Uterus (tissue), 4 donors: ENCODE measurements at places on chromosomes 11 and 22. TPM values are rescaled to one million over a fixed set of nuclear protein-coding genes. Genes with fewer than 3 reads are reported as not detected.

CCDC87 gene
- not detected for total RNA-seq

SCGB1A1 gene
- not detected for total RNA-seq

PRR33 gene
- total RNA-seq: not detected

DNA sequence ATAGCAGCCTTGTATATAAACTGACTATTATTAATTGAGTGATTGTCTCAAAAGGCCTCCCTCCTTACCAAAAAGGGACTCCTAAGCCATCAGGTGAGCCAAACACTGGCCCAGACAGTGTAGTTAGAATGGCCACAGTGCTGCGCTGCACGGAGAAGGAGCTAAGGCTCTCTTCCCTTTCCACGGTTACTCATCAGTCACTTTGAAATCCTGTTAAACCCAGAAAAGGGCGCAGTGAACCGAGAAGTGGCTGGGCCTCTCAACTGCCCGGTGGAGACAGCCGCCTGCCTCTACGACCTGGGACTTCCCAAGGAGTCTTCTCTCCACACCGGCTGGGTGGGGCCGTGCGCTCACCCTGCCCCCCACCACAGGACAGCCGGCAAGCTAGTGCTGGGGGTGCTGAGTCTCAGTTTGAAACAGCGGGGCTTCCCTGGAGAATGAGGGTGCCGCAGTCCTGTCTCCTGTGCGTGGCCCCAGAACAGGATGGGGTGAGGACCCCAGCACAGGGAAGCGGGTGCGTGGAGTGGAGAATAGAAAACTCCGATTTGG is 1.3 kb downstream of the MYH9 start:
- no peak for DNase-seq

KBTBD3 gene
- 15.0 TPM for total RNA-seq

DNA sequence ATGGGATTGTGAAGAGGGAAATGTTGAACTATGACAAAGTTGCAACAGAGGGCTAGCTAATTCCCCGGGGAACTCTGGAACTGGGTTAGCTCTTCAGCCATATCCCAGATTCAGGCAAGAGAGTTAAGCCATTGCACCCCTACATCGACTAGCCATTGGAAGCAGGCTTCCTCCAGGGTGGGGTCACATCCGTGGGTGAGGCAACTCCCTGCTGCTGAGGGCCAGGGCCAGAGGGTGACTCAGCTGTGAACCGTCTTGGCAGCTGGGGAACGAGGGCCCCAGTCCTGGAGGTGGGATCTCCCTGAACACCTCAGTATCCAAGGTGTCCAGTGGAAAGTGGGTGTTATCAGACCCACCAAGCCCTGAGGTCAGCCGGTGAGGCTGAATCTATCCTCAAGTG is 41.1 kb downstream of the RPS6KA4 start:
- DNase-seq: no peak

GRCh38 chr11:200224-201003 is 6.8 kb downstream of the BET1L start:
- no peak for DNase-seq

- no peak for DNase-seq
Measured at GRCh38 chr11:35112056-35112845, 26.7 kb upstream of the CD44 start.

DNA sequence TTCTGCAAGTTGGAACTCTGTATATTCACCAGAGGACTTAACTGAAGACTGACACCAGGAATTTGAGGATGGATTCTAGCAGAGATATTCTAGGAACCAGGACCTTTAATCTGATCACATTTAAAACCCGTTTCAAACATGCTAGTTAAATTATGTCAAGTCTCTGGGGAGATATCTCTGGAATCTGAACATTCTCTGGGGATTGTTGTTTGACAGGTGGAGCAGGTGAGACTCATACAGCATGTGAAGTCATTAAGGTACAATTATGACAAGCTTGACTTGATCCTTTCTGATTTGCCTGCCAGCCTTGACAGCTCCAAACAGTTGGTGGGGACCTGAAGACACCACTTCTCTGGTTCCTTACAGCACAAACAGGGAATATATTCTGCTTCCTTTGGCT is 100.3 kb downstream of the FAT3 start:
- no peak for DNase-seq

C22orf39 gene
- total RNA-seq: 112 TPM

FOLR3 gene
- total RNA-seq: not detected

- peak; percentile 47 for DNase-seq
Measured at GRCh38 chr11:44760917-44761550, 34.3 kb downstream of the TSPAN18 start.

- DNase-seq: no peak
Measured at GRCh38 chr11:794013-794765, 3.9 kb downstream of the SLC25A22 start.

- peak; percentile 34 for DNase-seq
Measured at GRCh38 chr11:66126808-66127555, 56.9 kb downstream of the PACS1 start.

- no peak for DNase-seq
Measured at GRCh38 chr11:62307950-62308349, 9.1 kb upstream of the SCGB1D4 start.

F2 gene
- total RNA-seq: 0.27 TPM

TIGD3 gene
- not detected for total RNA-seq

- DNase-seq: no peak
Measured at GRCh38 chr22:36658900-36659299, 44.7 kb downstream of the CACNG2 start.

- no peak for DNase-seq
Measured at GRCh38 chr11:70733327-70734325, 335.3 kb downstream of the CTTN start.

MRGPRE gene
- total RNA-seq: not detected

DNA sequence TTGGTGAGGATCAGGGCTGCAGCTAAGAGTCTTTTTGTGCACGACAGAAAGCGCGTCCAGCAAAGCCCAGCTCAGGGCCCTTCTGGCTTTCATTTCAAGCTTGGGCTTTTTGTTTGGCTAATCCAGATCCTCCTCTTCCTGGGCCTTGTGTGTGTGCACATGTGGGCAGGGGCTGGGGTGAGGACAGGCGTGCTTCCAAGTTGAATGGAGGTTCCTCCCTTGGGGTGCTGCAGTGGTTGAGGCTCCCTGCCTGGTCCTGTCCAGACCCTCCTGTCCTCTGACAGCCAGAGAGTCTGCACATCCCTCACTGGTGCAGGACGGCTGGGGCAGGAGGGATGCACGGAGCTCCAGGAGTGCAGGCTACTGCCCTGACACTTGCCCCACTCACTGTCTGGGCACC is 62.0 kb upstream of the NECTIN1 start:
- no peak for DNase-seq

CYP2D6 gene
- not detected for total RNA-seq

KIAA0930 gene
- total RNA-seq: 31.8 TPM

GRCh38 chr22:43320943-43321900 is 21.9 kb downstream of the SCUBE1 start:
- DNase-seq: no peak

HMOX1 gene
- total RNA-seq: 13.8 TPM

CRYBA4 gene
- not detected for total RNA-seq

- no peak for DNase-seq
Measured at GRCh38 chr11:37504921-37505320, 906.9 kb upstream of the RAG2 start.

DNA sequence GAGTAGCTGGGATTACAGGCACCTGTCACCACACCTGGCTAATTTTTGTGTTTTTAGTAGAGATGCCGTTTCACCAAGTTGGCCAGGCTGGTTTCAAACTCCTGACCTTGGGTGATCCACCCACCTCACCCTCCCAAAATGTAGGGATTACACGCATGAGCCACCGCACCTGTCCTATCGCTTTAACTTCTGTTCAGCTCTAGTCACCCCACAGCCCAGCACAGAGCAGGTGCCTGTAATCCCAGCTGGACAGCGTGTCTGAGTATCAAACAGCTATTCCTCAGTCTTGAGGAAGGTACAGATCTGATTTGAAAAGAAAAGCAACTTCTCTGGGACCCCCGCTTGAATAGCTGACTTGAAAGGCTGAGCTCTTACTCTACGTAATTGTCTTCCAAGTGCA is 149.1 kb downstream of the CTTN start:
- no peak for DNase-seq

BARX2 gene
- not detected for total RNA-seq

GRCh38 chr22:37210041-37210803 is 2.1 kb downstream of the SSTR3 start:
- DNase-seq: no peak

- no peak for DNase-seq
Measured at GRCh38 chr22:37080838-37081237, 28.7 kb downstream of the TMPRSS6 start.

DNA sequence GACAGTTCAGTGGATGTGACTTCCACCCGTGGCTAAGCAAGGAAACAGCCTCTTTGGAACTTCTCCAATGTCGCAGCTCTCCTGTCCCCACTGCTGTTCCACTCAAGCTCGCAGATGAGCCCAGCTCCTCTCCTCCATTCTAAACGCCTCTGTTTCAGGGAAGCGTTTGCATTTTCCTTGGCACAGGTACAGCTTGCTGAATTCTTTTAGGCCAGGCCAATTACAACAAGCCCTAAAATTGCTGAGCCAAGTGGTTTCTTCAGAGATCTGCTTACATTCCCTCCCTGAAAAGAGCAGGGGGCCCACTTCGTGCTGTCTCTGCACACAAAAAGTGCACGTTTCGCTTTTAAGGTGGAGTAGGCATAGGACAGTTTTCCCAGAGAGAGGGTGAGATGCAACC is 91.5 kb upstream of the BLID start:
- DNase-seq: peak; percentile 31

- DNase-seq: no peak
Measured at GRCh38 chr11:69640995-69641581, at the start of gene CCND1. CCND1 (plus strand) TSS chr11:69641156; CDS start chr11:69641314, 158 bp downstream.

- DNase-seq: no peak
Measured at GRCh38 chr11:115745066-115745465, 240.9 kb upstream of the CADM1 start.

ARCN1 gene
- total RNA-seq: 145 TPM

- DNase-seq: peak; percentile 83
Measured at GRCh38 chr11:94315664-94316063, 11.3 kb downstream of the IZUMO1R start.

TSSK2 gene
- not detected for total RNA-seq

PPP6R2 gene
- total RNA-seq: 49.8 TPM

DNA sequence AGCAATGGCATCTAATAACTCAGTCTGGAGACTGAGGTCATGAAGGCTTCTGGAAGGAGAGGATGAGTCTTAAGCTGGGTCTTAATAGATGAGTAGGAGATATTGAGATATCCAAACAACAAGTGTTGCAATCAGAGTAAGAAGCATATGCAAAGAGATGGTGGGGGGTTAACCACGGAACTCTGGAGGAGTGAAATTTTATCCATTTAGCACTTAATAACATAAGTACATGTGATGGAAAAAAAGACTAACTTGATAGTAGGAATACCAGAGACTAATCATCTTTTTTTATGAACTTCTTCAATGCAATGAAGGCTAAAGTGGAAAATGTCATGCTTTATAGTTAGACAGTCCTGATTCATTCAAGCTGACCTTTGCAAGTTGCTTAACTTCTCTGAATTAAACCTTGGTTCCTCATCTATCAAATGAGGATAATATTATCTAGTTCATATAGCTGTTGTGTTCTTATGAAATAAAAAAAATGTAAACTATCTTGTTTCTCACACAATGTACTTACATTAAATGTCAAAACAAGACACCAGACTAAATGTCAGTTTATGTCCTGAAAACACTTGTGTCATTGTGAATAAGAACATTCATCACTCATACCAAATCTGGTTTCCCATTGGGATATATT is 403.1 kb upstream of the CCDC90B start:
- DNase-seq: no peak

GRCh38 chr11:9095421-9095820 is 4.0 kb upstream of the SCUBE2 start:
- no peak for DNase-seq

DNA sequence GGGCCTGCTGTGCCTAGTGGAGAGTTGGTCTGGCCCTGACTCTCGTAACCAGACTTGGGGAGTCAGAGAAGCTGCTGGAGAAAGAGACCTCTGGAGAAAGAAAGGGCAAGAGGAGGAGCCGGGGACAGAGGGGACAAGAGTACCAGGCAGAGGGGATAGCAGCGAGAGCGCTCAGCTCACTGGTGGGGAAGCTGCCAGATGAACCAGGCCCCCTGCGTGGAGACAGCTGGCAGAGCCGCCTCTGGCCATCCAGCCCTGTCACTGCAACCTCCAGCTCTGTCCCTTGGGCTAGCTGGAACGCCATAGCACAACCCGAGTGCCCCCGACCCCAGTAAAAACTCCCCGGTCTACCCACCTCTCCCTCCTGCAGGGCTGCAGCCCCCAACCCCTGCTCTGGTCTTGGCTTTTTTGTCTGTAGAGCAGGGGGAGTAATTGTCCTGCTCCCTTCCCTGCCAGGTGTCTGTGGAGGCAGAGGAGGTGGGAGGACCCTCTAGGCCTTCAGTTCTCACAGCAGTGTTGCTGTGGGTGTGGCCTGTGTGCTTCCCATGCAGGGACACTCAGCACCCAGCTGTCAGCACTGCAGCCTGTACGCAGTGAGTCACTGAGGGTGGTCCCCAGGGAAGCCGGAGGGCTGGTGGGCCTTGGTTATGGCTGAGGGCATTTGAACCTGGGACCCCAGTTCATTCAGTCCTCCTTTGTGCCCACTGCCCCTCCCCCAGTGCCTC is 4.8 kb upstream of the SUN2 start:
- no peak for DNase-seq

- DNase-seq: no peak
Measured at GRCh38 chr11:17550450-17551346, 3.6 kb downstream of the OTOG start.

DNA sequence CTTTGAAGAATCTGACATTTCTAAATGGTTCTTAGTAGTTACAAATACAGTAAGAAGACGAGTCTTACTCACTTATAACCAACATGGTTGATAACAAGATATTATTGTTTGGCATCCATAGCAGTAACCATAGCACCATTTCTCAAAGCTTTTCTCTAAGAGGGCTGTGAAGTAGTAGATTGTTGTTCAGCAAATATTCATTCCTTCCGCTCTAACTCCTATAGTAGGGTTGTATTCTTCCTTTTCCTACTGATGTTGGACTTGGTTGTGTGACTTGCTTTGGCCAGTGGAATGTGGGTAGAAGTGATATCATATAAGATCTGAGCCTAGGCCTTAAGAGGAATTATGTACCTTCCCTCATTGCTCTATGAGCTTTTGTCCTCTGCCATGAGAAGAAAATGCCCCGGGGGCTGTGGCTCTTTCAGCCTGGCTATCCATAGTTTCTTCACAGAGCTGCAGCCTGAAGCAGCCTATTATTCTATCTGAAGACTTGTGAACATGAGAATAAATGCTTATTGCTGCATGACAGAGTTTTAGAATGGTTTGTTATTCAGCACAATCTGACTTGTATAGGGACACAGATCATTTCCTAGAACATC is 28.9 kb upstream of the ZBED5 start:
- no peak for DNase-seq

FGF4 gene
- total RNA-seq: not detected

GRCh38 chr11:95778699-95779098 is 10.9 kb downstream of the FAM76B start:
- DNase-seq: no peak

DNA sequence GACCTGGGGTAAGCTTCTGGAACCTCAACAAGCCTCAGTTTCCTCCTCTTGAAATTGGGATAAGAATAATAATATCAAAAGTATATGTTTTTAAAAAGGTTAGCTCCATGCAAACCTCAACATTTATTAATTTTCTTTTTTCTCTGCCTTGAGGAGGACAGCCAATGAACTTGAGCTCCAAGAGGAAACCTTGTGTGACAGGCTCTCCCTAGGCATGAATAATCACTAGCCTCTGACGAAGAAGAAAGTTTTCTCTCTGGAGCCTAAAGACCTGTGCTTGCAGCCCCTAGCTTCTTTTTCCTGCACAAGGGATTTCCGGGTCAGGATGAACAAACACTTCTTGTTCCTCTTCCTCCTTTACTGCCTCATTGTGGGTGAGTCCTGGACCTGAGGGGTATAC is at the start of gene PATE3:
PATE3 (plus strand) TSS at position 301 of the 400 bp plus-strand sequence; CDS start at position 326, 25 bp downstream.
- DNase-seq: no peak

SCO2 gene
- not detected for total RNA-seq

AQP11 gene
- total RNA-seq: 0.73 TPM
